Peyer's patch (tissue), 4 donors: ENCODE measurements at places on chromosomes 2 and 18.
A peak's percentile ranks its signal among the peaks of the same experiment; 100 is the strongest.

GRCh38 chr2:110867078-110867477 lies 134.7 kb downstream of the ACOXL start:
- DNase-seq, result peak; percentile 13

DNA sequence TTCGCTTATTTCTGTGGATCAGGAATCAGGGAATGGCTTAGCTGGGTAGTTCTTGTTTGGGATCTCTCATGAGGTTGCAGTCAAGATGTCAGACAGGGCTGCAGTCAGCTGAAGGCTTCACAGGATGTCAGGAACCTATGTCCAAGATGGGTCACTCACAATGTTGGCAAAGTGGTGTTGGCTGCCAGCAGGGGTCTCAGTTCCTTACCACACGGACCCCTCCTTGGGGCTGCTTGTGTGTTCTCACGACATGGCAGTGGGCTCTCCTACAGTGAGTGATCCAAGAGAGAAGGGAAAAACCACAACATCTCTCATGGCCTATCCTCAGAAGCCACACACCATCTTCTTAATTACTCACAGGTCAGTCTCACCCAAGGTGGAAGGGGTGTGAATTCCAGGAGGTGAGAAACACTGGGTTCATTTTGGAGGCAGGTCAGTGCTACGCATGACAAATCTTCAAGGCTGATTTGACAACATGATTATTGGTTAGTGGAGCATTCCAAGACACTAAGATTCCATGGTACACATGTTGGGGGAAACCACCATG lies 1.3 kb upstream of the ANTXR1 start:
- no peak for DNase-seq

DNA sequence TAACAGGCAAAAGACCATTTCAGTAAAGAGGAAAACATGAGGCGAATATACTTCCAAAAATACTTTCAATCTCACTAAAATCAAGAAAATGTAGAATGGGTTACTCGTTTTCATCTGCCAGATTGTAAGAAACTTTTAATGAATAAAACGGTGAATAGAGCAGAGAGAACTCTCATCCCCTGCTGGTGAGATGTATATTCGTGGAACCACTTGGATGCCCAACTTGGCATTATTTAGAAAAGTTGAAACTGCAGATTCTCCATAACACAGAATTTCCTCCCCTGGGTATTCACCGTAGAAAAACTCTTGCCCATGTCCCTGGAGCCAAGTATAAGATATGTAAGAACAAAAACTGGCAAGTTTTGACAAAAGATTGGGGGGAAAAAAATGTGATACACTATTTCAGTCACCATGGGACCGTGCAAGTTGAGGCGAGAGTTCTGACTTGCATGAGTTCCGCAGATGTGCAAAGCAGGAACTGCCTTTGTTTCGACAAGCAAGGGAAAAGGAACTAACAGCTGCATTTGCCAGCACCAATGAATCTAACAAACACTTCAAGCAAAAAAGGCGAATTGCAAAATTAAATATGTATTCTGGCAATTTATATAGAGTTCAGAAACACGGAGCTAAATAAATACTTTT lies 14.8 kb downstream of the TIMM21 start:
- DNase-seq, result no peak

DNA sequence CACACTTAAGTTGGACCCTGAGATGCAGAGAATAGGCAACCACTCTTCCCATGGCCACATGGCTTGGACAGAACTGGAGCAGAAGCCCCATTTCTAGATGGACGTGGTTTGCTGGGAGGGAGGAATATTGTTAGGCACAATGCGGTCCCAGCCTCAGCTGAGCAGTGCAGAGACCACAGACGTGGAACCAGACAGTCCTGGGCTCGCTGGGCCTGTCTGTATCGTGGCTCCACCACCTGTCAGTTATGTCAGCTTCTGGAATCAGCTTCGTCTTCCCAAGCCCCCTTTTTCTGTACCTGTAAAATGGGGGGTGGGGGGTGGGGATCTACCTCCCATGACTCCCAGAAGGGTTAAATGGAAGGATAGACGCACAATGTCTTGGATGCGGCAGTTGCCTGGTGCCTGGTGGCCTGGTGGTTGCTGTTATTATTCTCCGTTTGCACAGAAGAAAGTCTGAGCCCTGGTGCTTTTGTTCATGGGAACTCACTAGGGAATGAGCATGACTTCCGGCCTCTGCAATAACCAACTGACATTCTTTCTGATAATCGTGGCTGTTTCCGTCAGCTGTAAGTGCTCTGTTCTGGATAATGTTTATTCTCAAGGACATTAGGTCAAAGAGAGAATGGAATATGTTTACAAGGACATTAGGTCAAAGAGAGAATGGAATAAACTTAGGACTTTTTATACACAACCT lies 31.4 kb downstream of the COLEC11 start:
- DNase-seq, result peak; percentile 25

- DNase-seq, result no peak
Observed at GRCh38 chr2:175414191-175414881, 232.8 kb upstream of the ATP5MC3 start.
